Activated gamma-delta T cell treated with anti-CD3 and anti-CD28 coated beads, Interleukin-2, amount 50 U/mL, for 16 hours (primary cell): ENCODE measurements at places on chromosomes 3 and 15.

- DNase-seq: no peak
Measured at GRCh38 chr15:52674831-52675230, 4.4 kb downstream of the ATOSA start.

GRCh38 chr3:71309342-71309741 is 274.2 kb downstream of the FOXP1 start:
- no peak for DNase-seq

DNA sequence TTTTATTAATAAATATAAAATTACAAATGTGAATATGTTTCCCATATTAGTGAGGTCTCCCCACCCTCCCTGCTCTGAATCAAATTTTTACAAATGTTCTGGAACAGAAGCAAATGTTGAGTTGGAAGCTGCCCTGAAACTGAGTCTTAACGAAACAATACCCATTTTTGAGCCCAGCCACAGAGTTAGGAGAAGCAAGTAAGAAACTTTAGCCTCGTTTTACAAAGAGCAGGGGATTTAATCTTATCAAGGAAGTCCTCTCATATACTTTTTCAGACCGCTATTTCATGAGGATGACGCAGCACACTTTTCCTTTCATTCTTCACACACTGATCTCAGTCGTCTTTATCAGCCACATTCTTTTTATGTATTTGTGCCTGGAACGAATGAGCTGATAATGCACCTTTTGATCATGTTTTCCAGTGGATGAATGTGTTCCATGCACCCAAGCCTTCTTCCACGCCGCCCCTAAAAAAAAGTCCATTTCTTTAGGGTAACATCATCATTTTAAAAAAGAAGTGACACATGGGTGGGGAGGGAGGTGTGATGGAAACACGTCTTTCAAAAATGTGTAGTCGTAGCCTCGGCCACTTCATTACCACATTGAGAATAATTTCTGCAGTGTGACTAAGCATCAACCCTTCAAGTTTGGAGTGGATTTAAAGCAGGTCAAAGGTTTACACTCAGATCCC is 48.1 kb downstream of the SETMAR start:
- DNase-seq: no peak

- no peak for DNase-seq
Measured at GRCh38 chr3:142931222-142931621, 32.3 kb downstream of the PAQR9 start.

GRCh38 chr3:46542344-46542743 is 23.8 kb downstream of the LRRC2 start:
- DNase-seq: no peak

GRCh38 chr3:36906504-36907149 is 38.2 kb downstream of the TRANK1 start:
- DNase-seq: no peak

DNA sequence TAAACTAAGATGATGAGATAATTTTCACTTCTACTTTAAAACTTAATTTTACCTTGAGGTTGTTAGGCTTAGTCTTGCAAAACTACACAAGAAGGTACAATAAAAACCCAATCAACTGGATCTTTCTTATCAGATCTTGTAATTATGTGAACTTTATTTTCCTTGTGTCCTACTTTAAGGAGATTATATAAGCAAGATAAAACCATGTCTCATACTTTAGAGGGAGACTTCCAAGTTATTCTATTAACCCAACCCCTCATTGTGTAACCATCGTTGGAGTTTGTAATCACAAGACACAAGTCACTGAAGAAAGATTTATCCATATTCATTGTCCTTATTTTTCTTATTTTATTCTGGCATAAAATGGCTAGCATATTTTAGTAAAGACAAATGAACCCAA is 165.6 kb downstream of the SERPINI1 start:
- no peak for DNase-seq

- no peak for DNase-seq
Measured at GRCh38 chr3:158330870-158331269, 221.0 kb downstream of the RSRC1 start.

DNA sequence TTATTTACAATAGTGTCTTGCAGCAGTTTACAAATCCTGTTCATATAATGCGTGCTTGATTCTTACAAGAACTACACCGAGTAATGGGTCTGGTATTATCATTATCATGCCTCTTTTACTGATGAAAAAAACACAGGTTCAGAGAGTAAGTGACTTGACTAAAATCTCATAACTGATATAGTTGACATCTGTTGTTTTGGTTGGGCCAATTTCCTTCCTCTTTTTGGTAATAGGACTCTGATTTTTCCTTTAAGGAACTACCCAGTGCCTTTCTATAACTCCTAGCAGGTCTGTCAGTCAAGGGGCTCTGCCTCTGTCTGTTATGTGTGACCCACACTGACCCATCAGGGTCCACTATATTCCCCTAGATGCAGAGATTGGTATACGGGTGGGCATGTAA is 14.6 kb upstream of the BLOC1S6 start:
- DNase-seq: no peak

DNA sequence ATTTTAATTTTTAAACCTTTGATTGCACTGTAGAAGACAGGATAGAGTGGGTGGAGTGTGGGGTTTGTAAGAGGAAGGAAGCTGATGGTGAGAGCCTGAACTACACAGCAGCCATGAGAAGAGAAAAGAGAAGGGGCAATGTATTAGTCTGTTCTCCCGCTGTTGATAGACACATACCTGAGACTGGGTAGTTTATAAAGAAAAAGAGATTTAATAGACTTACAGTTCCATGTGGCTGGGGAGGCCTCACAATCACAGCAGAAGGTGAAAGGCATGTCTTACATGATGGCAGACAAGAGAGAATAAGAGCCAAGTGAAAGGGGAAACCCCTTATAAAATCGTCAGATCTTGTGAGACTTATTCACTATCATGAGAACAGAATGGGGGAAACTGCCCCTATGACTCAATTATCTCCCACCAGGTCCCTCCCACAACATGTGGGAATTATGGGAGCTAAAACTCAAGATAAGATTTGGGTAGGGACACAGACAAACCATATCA is 37.3 kb downstream of the STARD5 start:
- DNase-seq: no peak

DNA sequence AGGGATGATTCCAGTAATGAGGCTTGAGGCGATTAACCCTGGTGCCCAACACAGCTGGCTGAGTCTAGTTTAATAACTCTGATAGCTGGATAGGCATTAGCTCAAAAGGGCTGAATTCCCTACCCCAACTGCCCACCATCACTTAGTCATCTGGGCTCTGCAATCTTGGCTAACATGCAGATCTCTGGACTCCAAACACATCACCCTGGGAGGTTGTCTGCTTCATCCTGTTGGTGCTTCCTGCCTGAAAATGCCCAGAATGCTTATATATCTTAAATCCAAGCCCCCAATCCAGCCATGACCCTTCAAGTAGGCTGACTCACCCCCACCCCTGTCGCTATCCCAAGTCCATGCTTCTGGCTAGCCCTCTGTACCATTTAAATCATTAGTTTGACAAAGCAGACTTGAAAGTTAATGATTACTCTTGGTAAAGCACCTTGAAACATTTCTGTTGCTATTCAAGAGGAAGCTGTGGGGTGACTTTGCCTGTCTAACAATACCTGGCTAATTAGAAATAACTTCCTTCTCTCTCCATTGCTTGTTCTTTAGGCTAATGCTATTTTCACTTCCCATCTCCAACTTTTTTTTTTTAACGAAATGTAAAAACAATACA is 107.0 kb upstream of the RORA start:
- DNase-seq: no peak

- DNase-seq: no peak
Measured at GRCh38 chr3:73808862-73809509, 184.2 kb upstream of the PDZRN3 start.

GRCh38 chr15:43439268-43439667 is 53.7 kb downstream of the TP53BP1 start:
- no peak for DNase-seq
